ENCODE measurements at places on chromosomes 5 and 9. TPM values are rescaled to one million over a fixed set of nuclear protein-coding genes. Genes with fewer than 3 reads are reported as not detected.
A peak's percentile ranks its signal among the peaks of the same experiment; 100 is the strongest.

GRCh38 chr5:96247097-96247701 lies 185.8 kb downstream of the PCSK1 start:
- no peak for DNase-seq

GRCh38 chr5:136208916-136209315 lies 16.0 kb upstream of the SMIM32 start:
- no peak for DNase-seq

GRCh38 chr5:15601274-15601673 lies 101.3 kb downstream of the FBXL7 start:
- no peak for DNase-seq

DNA sequence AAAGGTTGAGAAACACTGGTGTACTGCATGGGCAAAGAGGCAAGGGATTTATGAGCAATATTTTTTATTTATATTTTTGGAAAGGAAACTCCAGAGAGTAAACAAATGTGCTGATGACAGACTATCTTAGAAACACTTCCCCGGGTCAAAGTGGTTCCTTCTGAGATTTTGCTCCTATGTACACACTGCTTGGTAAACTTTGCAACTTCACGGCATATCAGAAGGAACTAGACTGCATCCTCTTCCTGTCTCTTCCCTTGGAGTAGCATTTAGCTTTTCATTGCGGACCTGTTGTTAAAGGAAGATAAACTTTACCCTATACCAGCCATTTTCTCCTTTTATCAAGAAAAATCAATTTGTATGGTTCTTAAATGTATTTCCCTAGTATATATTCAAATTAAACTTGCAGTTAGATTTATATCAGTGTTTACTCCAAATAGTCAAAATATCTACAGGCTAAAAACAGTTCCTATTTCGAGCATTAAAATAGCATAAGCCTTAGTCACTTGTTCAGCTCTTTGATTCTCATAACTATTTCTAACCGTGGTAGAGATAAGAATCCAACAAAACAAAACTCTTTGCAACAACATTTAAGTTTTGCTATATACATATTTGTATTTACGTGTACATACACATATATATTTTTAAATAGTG lies 48.0 kb upstream of the LRRC19 start:
- no peak for DNase-seq

GRCh38 chr5:16550316-16550952 lies 66.4 kb downstream of the RETREG1 start:
- DNase-seq, result peak; percentile 18

GRCh38 chr5:158819840-158820620 lies 279.7 kb downstream of the EBF1 start:
- no peak for DNase-seq

- DNase-seq, result no peak
Measured at GRCh38 chr9:117239428-117239827, 175.4 kb downstream of the ASTN2 start.

- no peak for DNase-seq
Measured at GRCh38 chr9:99154356-99154755, 49.4 kb downstream of the TGFBR1 start.

GRCh38 chr9:93447655-93448054 lies 3.8 kb upstream of the FAM120A start:
- no peak for DNase-seq

DNA sequence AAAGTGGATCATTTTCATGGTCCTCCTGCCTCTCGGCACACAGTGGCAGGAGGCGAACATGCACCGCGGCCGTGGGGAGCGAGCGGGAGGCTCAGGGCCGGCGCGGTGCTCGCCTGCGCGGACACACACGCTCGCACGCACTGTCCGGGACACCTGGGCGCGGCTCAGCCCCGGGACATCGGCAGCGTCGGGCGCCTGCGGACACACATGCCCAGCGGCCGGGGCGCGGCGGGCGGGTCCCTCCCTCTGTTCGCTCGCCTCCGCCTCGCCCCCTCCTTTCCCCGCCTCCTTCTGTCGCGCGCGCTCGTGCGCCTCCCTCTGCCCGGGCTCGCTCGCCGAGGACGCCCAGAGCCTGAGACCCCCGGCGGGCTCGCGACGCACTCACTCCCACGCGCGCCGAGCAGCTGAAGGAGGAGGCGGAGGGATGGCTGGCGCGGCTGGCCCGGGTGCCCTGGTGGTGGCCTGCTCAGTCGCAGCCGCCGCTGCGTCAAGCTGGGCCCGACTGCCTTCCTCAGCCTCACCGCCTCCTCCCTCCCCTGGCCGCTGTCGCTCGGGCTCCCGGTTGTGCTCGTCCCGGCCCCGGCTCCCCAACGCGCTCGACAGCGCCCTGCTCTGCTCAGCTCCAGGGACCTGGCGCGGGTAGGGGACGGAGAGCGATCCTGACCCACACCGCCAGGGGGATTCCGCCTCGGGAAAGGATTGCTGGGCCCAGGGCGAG lies at the start of gene FRMD3:
Gene FRMD3, minus strand, starts transcription at position 230 of the 718 bp plus-strand sequence. Its CDS starts 170 bp downstream, at position 60.
- DNase-seq, result peak; percentile 83

GRCh38 chr9:6641961-6642360 lies 3.6 kb downstream of the GLDC start:
- no peak for DNase-seq

UGCG gene
- total RNA-seq, result 20.6 TPM

RAI14 gene
- 92.7 TPM for total RNA-seq

IL5 gene
- total RNA-seq, result not detected

GEMIN5 gene
- 34.3 TPM for total RNA-seq

CBY3 gene
- not detected for total RNA-seq

GGTA1 gene
- total RNA-seq, result not detected

HAVCR2 gene
- 0.55 TPM for total RNA-seq
